Stimulated activated CD8-positive, alpha-beta memory T cell treated with anti-CD3 and anti-CD28 coated beads, Interleukin-12 subunit alpha, Interleukin-12 subunit beta, amount 100 ng/mL, for 1 hour (primary cell): ENCODE measurements at places on chromosomes 12 and 14.

DNA sequence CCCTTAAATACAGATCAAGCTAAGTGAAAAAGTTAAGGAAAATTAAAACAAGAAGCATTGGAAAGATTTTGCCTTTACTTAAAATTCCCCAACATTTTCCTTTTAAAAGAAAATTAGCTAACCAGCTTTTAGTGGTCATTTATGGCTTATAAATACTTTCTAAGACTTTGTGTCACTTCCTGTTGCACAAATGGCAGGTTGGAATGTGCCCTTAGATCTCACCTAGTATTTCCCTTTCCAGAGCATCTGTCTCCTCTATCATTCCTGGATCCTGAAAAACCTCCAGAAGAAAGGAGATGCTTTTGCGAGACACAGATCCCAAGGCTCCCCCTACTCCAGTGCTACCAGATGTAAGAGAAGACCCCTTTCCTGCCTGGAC lies 58.3 kb downstream of the ARF6 start:
- no peak for DNase-seq

DNA sequence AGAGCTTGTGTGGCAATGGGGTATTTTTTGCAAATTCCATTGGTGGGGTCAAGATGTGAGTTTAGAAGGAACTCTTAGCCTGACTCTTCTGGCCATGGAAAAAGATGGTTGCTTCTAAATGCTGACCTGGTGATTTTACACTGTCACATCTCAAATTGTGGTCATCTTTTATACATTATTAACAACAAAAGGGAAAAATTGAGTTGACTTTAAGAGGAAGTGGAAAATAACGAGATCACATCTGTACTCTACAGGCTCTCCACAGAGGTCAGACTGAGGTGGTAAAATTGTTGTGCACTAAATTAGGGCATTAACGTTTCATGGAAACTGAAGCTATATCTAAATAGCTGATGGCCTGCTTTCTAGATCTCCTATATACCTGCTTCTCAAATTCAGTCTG lies 44.7 kb downstream of the PTPN11 start:
- DNase-seq = no peak

- DNase-seq = no peak
Measured at GRCh38 chr12:47549258-47549657, 156.6 kb downstream of the RPAP3 start.

DNA sequence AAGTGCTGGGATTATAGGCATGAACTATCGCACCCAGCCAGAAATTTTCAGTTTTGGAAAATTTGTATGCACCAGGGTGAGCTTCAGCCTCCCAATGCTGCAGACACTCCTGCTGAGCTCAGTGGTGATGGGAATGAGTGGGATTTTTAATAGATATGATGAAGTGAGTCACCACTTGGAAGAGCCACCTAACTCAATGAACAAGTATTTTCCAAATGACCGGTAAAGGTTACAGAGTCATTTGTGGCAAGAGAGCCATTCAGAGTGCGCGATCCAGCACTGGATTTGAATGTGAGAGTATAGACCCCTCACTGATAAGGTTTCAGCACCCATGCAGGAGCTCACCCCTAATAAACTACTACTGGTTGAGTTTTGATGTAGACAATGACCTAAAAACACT lies 100.7 kb downstream of the PPP2R5C start:
- no peak for DNase-seq

DNA sequence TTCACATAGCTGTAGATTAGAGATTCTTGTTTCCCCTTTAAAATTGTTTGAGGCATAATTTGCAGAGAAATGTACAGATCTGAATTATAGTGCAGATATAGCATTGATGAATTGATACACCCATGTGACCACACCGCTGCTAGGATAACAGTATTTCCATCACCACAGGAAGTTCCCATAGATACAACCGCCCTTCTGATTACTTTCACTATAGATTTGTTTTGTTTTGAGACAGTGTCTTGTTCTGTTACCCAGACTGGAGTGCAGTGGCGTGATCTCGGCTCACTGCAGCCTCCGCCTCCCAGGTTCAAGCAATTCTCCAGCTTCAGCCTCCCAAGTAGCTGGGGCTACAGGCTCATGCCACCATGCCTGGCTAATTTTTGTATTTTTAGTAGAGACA lies 8.8 kb upstream of the ASPG start:
- no peak for DNase-seq

- no peak for DNase-seq
Measured at GRCh38 chr12:121797937-121798786, 4.7 kb upstream of the RHOF start.

DNA sequence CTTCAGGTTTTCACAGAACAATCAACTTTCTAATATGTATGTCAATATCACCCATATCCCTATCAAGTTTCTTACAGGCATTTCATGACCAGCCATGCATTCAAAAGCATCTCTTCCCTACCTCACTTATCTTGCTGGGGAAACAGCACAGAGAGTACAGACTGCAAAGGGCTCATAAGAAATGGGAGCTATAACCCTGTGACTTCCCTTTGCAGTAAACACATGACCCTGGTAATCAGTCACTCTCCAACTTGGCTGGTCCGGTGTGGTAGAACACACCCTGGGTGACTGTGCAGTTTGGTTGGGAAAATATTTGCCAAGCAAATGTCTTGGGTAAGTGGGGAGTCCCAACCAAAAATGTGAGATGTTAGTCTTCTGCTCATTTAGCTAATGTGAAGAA lies 49.4 kb upstream of the TMCC3 start:
- no peak for DNase-seq

DNA sequence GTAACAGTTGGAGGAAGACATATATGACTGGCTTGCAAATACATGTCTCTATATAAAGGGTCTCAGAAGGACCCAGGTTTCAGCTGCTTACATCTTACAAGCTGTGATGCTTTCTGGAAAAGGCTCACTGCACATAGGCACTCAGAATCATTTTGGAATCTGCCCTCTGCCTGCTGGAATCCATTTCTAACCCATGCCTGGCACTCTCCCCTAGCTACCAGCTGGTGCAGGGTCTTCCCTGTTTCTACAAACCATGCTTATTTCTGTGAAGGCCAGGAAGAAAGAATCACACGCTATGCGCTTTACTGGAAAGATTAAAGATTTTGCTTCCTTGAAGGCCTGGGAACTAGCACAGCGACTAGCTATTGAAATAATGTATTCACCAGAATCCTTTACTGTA lies 151.3 kb downstream of the DICER1 start:
- DNase-seq = no peak

DNA sequence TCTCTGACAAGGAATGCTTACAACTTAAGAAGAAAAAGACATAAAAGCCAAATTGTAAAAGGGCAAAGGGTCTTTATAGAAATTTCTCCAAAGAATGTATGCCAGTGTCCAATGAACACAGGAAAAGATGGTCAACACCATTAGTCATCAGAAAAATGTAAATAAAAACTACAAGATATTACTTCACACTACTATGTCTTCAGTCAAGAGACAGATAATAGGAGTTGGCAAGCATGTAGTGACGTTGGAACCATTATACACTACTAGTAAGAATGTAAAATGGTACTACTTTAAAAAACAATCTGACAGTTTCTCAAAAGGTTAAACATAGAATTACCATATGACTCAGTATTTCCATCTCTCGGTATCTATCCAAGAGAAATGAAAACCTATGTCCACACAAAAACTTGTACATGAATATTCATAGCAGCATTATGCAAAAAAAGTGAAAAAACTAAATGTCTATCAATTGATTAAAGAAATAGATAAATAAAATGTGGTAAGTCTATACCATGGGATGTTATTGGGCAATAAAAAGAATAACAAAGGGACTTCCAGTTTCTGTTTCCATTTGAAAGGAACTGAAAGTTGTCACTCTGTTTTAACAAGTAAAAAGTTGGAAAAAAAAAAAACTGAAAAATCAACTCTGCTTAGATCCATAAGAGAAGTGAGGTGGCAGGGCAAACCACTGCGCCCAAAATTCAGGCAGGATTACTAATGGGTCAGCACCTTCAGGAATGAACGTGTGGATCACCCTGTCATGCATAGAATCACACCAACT lies 69.8 kb downstream of the ALG10B start:
- DNase-seq = no peak

GRCh38 chr12:50101663-50102062 lies 2.1 kb upstream of the GPD1 start:
- no peak for DNase-seq

- no peak for DNase-seq
Measured at GRCh38 chr12:91913651-91914050, 232.0 kb downstream of the BTG1 start.

DNA sequence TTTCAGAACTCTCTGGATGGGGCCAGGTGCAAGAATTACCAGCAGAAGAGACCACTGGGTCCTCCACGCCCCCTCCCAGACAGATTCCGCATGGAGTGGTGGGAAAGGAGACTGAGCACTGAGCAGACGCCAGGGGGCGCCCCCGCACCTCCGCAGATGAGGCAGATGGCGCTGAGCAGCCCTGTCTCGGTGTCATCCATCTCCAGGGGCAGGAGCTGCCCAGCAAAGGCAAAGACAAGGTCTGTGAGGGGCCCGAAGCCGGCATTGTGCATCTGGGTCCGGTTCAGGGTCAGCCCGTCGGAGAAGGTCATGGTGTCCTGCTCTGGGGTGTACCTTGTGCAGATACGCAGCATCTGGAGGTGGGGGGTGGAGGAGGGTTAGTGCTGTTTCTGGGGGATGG lies 6.3 kb upstream of the ITGB7 start:
- DNase-seq = peak; percentile 78

DNA sequence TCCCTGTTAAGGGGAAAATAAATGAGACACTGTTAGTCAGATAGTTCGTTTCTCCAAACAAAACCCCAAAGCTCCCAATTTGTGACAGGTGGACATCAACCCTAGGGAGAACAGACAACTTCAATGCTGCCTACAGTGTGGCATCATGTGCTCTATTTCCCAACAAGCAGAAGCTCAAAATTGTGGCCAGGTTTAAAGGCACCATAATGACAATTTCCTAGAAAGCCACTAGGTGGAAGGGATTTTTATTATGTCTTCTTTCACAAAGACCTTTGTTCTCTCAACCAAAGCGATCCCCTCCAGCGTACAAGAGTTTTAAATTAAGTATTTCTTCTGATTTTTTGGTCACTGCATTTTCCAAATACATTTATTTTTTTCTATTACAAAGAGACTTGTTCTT lies 88.0 kb upstream of the MBIP start:
- DNase-seq = no peak

GRCh38 chr14:99562856-99563748 lies 40.9 kb downstream of the CCDC85C start:
- no peak for DNase-seq

- no peak for DNase-seq
Measured at GRCh38 chr12:78248321-78248720, 417.6 kb downstream of the NAV3 start.

DNA sequence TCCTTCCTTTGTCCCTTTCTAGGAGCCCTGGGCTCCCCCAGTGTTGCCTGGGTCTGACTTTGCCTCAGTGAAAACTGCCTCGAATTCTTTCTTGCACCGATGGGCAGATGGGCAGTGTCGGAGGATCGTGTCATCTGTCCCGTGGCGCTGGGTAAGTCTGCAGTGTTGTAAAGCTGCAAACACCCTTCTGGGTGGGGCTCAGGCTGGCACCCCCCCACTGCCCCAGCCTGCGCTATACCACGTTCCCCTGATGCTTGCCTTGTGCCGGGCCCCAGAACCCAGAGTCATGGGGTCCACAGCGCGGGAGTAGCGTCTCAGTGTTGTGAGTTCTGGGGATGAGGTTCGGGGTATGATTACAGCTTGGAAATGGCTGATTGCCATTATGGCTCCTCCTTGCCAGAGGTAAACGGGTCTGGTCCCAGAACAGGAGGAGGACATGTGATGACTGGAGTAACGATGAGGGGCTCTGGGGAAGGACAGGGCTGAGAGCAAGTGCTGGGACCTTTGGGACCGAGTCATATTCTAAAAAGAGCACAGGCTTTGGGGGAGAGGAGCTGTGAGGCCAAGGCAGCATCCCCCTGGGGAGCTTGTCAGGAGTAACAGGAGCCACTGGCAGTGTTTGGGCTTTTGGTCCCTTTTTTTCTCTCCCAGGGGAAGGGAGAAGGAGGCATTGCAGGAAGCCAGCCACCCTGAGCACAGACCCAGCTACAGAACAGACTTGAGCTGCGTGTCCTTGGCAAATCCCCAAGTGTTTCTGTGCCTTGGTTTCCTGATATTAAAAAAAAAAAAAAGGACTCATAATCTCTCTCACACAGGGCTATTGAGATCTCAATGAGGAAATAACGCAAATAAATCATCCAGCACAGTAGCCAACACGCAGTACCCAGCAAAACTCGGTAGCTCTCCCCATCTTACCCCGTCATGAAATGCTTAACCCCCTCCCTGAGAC lies 4.3 kb downstream of the RTL1 start:
- DNase-seq = no peak

GRCh38 chr14:68331426-68331825 lies 461.4 kb downstream of the ZFP36L1 start:
- no peak for DNase-seq

- DNase-seq = no peak
Measured at GRCh38 chr12:99436584-99436983, 211.0 kb upstream of the GARIN6 start.

GRCh38 chr14:31051511-31051910 lies 25.3 kb upstream of the STRN3 start:
- no peak for DNase-seq

- DNase-seq = no peak
Measured at GRCh38 chr14:91029456-91030217, 30.8 kb downstream of the RPS6KA5 start.

DNA sequence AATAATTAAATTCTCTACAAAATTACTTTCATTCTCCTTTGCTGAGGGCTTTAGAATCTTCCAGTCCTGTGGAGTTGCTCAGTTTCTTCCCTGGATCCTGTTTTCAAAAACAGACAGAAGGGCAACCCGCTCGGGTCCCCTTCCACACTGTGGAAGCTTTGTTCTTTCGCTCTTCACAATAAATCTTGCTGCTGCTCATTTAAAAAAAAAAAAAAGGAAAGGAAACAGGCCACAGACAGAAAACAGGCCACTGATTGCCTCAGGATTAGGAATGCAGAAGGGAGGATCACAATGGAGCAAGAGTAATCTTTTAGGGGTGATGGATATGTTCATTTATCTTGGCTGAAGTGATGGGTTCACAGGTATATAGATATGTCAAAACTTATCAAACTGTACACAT lies 29.5 kb upstream of the HIGD1C start:
- no peak for DNase-seq

DNA sequence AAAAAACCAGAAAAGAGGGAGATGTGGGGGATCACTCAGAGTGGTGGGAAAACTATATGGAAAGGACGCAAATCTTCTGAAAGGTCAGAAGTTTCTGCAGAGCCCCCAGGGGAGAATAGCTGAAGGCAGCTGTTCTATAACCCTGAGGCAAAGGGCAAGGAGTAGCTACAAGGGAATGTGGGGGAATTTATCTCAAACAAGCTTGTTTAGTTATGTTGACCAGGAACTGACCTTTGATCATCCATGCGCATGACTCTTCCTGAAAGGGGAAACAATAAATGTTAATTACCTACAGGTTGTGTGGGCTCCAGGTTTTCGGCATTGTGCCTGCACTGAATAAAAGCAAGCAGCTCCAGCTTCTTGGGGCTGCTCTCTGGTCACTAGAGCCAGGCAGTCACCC lies 968.5 kb downstream of the AACS start:
- no peak for DNase-seq
